Fibroblast of skin of abdomen (primary cell): ENCODE measurements at places on chromosomes 2 and 18.

DNA sequence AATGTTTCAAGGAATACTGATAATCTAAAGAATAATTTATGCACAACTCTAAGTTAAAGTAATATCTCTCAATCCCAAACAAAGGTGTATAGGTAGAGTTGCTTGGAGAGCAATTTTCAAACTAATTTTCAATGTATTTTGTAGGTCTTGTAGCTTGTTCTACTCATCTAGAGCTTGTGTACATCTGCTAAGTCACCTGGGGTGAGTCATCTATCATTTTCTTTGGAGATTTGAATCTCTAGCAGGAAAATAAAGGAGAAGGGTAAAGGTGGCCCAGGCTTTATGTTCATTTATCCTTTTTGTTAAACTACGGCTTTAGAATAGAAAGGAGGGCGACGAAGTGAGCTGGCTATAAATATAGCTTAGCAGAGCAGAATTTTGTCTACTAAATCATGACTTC is 76.8 kb upstream of the THUMPD2 start:
- no peak for DNase-seq

GRCh38 chr2:142038826-142039225 is 92.0 kb downstream of the LRP1B start:
- peak; percentile 27 for DNase-seq

- DNase-seq: peak; percentile 47
Measured at GRCh38 chr18:22711192-22711685, 221.9 kb upstream of the RBBP8 start.

DNA sequence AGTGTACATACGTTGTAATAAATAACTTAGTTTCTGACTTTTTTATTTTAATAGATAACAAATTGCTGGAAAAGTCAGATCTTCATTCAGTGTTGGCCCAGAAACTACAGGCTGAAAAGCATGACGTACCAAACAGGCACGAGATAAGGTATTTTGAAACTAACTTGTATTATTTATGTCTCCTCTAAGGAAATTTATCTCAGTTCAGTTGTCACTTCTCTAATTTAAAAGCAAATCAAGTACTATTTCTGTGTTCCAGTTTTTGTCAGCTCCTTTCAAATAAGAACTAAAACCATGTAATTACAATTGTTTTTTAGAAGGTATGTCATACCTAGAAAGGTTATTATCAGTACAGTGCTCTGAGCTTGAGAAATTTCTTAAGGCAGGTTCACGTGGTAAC is 4.6 kb downstream of the ATG16L1 start:
- DNase-seq: no peak

DNA sequence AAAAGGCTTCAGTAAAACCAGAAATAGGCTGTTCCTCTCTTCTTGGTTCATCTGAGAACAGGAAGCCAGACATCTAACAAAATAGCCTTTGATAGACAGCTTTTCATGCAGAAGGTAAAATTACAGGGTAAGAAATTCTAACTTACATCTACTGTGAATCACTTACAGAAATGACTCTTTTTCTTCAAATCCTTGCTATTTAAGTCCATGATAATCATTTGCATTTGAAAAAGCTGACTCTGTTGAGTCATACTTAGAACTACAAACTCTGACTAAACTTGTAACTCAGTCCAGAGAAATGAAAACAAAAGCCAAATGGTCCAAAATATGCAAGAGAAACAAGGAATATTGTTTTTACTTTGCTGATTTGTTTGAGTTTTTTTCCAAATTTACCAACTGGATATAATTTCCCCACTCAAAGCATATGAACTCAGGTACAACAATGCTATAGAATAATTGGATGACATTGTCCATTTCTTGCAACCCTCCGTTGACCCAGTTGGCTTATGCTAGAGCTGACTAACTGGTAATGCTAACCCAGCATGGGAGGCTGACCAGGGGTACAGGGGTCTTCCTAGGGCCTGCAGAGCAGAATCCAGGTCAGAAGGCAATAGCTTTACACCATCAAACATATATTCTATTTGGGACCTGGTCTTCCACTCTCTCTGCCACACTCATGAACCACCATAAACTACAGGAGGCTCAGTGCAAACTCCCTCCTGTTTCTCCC is 18.8 kb upstream of the MREG start:
- DNase-seq: peak; percentile 82

DNA sequence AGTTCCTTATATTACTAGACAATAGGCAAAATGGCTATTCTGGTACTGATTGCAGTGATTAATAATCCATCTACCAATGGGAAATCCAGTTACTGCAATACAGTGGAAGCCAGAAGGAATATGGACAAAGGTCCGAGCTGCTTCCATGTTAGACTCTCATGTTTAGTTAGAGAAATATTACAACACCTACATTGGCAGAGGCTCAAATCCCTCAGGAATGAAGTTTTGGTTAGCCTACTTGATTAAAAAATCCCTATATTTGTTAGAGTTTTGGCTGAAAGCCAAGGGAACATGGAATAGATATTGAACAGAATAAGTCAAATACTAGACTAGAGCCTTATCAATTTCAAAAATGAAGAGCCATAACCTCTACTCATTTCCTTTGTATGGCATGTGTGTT is 48.5 kb downstream of the ARL6IP6 start:
- peak; percentile 67 for DNase-seq

GRCh38 chr2:63840081-63840784 is 1.5 kb upstream of the UGP2 start:
- no peak for DNase-seq

DNA sequence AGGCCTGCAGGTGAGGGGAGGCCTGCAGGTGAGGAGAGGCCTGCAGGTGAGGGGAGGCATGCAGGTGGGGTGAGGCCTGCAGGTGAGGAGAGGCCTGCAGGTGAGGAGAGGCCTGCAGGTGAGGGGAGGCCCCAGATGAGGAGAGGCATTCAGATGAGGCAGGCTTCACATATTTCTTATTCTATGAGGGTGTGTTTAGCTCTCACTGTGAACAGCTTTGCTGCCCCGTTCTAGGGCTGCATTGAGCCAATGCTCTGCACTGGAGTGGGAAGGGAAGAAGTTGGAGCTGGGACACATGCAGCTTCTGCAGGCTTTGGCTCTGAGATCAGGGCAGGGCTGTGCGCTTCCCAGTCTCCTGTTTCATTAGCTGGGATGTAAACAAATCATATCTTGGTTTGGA is 19.5 kb downstream of the TPO start:
- no peak for DNase-seq

DNA sequence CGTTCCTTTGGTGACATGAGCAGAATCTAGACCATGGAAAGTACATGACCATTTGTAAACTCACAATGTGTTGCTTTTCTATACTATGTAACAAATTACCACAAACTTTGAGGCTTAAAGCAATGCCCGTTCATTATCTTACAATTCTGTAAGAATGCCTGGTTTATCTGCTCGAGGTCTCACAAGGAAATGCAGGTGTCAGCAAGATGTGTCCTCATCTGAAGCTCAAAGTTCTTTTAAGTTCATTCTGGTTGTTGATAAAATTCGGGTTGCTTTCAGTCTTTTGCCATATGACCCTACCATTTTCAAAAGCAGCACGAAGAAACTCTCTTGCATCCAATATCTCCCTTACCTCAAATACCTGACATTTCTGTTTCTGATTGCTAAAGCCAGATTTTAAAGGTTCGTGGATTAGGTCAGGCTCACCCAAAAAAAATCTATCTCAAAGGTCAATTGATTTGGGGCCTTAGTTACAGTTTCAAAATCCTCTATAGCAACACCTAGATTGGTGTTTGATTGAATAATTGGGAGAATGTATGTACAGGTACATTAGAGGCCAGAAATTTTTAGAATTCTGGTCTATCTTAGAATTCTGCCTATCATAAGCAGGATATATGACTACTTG is 125.9 kb downstream of the TMEM131 start:
- no peak for DNase-seq

DNA sequence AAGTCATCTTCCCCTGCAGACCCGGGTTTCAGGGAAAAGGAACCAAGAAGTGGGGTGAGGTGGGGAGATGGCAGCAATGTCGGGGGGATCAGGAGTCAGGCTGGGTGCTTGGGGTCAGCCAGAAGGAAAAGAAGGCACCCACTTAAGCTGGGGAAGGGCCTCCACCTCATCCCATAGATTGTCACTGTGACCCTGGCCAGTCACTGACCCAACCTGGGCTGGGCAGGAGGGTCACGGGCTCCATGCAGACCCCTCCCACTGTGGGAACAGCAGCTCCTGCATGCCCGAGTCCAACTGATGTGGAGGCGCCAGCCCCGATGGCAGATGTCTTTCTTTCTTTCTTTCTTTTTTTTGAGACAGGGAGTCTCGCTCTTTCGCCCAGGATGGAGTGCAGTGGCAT is 53.6 kb upstream of the HAAO start:
- no peak for DNase-seq
